Stimulated activated CD4-positive, alpha-beta T cell treated with anti-CD3 and anti-CD28 coated beads, Interleukin-4, amount 100 ng/mL, for 4 hours (primary cell): ENCODE measurements at places on chromosomes 12 and 14.

- no peak for DNase-seq
Measured at GRCh38 chr12:52260361-52261207, 13.9 kb upstream of the KRT86 start.

- DNase-seq = no peak
Measured at GRCh38 chr14:44316647-44317440, 190.2 kb downstream of the FSCB start.

DNA sequence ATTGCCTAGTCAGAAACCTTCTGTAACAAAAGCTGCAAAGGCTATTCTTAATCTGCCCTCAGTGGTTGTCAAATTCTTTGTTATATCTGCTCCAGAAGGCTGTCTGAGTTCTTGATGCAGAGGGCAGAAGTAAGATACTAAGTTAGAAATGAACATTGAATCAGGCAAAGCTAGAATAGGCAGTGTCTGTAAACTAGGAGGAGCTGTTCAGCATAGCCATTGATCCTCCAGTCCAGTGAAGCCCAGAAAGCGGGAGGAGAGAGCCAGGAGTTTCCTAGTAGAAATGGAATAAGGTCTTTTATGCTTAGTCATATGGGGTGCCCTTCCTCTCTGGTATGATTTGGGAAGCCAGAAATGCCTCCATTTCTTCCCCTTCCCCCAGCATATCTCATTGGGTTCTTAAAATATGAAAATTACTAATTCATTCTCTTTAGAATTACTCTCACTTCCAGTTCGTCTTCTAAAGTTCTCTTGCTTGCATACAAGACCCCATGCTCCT lies 76.2 kb downstream of the APAF1 start:
- DNase-seq = no peak

DNA sequence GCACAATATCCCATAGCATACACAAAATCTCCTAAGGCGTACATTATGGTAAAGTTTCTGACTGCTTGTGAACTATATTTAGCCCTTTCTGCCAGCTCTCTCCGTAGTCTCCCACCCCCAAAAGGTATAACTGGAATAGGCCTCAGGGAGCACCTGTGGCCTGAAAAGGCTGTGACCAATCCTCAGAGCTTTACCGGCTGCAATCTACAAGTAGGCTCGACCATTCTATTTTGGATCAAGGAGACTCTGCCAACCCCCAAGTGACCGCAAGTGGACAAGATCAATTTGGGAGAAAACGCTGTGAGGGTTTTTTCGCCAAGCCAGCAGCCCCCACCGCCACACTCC lies 1.2 kb downstream of the PPTC7 start:
- DNase-seq = no peak

- no peak for DNase-seq
Measured at GRCh38 chr14:63510538-63510937, 32.6 kb downstream of the PPP2R5E start.
